ENCODE measurements at places on chromosomes 7 and 10.

DNA sequence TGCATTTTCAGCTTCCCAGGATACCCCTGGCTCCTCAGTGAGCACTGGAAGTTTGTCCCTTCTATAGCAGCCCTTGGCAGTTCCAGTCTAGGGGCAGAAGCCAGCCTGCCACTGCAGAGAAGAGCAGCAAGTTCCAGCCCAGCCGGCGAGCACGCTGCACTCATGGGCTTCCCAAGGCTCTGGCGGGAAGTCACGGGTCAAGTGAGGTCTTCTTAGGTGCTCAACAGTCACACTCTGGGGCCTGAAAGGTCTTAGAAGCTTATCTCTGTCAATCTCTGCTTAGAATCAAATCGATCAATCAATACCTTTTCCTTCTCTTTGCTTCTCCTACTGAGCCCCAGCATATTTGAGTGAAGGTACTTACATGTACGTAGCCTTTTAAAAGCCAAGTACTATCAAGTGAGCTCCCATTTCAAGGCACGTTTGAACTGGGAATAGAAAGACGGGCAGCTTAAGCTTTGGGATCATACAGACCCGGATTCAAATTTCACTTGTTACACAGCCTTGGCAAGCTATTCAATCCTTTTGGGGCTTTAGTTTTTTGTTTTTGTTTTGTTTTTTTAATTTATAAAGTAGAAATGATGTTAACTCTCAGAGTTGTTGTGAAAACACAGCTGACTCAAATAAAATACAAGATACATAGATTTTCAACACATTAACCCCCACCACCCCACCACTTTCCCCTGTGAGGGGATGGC lies 152.6 kb upstream of the KLF14 start:
- no peak for DNase-seq

DNA sequence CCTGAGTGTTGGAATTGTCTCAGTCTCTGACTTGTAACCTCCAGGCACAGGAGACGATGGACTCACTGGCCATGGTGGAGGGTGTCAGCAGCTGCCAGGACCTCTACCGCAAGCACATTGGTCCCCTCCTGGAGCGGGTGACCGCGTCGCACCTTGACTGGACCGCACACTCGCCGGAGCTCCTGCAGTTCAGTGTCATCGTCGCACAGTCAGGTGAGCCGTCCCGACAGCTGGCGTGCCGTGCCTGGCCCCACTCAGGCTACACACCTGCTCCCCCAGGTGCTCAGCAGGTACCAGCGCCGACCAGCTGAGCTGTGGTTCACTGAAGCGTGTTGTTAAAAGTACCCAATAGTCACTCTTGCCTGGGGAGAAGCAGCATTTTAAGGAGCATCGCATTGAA lies 36.7 kb upstream of the PRKAR1B start:
- DNase-seq, result no peak

DNA sequence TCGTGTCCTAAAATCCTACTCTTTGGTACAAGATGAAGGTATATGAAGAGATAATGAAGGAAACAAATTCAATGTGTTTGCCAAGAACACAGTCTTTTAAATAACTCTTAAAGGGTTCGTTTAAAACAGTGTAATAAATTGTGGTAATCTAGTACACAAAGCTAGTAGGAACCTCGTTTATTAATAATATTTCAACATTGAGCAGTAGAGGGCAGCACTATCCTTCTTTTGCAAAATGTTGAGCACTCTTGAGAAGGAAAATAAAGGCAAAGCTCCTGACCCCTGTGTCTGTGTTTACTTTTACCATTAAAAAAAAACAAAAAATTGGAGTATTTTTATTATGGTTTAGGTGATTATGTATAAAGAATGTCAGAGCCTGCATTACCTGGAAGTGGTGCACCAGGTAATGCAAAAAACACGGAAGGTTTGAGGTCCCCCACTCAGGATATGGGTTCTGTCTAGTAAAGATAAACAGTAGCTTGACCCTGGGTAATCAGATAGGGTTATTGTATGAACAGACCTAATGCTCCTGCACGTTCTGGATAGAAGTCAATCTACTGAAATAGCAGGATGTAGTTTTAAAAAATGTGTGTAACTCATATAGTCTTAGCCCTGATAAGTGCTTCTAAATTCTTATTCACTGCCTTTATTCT lies 5.7 kb upstream of the GOT1 start:
- DNase-seq, result peak; percentile 9

GRCh38 chr7:47327346-47327697 lies 254.6 kb downstream of the TNS3 start:
- no peak for DNase-seq

DNA sequence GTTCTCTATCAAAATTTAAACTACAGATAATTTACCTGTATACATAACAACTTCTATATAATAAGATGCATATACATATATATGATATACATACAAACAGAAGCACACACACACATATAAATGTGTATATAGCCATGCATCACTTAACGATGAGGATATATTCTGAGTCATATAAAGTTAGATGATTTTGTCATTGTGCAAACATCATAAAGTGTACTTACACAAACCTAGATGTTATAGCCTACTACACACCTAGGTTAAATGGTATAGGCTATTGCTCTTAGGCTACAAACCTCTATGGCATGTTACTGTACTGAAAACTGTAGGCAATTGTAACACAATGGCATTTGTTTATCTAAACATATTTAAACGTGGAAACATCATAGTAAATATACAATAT lies 937.6 kb upstream of the KCND2 start:
- DNase-seq, result no peak

GRCh38 chr7:121023194-121023593 lies 34.7 kb downstream of the CPED1 start:
- DNase-seq, result no peak

- DNase-seq, result no peak
Measured at GRCh38 chr7:42906181-42906580, 5.7 kb downstream of the C7orf25 start.

GRCh38 chr10:101903827-101904550 lies 60.4 kb upstream of the KCNIP2 start:
- DNase-seq, result no peak

GRCh38 chr7:81770728-81771223 lies 929 bp upstream of the HGF start:
- DNase-seq, result no peak

DNA sequence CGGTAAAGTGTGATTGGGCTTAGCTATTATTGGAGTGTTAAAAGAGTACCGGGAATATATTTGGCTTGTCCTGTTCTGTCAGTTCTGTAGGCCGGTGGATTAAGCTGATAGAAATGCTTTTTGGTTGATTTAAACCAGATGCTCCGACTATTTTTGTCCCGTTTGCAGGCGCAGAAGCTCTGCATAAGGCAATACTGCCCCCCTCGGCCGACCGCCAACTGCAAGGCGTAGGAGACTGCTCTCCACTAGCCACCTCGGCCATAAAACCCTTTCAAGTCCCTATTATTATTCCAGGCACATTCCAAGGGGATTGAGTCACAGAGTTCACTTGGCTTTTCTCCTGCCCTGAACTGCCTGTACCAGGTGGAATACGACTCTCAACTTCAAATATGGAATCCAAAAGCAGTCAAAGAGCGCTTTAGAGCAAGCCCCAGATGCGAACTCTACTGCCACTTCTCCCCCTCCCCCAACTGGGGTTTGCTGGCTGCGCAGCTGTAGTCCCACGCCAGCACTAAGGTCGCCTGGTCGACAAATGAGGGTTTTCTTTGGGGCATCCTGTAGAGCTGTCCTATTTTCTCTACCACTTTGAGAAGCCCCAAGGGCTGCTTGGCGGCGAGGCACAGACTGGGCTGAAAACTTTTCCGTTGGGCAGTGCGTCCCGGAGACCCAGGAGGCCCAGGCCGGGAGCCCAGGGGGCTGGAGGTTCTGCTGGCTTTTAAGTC lies 108.3 kb downstream of the REEP3 start:
- peak; percentile 71 for DNase-seq

DNA sequence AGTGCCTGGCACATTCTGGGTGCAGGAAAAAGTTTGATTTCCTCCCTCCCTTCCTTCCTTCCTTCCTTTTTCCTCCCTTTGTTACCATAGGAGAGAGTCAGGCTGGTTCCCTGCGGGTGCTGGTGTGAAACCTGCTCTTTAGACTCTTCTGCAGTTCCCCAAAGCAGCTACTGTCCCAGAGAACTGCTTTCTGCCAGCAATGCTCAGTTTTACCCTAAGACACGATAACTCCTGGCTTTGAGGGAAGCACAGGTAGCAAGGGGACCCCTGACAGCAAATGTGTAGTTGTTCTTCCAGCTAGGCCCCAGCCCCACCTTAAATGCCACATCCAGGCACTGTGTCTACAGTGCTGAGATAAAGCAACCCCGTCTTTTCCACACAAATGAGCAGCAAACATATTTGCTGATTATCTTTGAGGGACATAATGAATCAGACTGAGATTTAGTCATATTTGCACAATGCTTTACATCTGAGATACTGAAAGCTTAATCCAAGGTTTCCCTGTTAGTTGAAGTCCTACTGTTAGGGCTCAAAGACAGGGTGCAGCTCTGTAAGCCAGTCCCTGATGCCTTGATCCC lies 55.5 kb downstream of the MET start:
- no peak for DNase-seq

GRCh38 chr10:11208908-11209829 lies 191.5 kb downstream of the CELF2 start:
- DNase-seq, result no peak

GRCh38 chr10:116689744-116690143 lies 52.6 kb downstream of the HSPA12A start:
- DNase-seq, result no peak

DNA sequence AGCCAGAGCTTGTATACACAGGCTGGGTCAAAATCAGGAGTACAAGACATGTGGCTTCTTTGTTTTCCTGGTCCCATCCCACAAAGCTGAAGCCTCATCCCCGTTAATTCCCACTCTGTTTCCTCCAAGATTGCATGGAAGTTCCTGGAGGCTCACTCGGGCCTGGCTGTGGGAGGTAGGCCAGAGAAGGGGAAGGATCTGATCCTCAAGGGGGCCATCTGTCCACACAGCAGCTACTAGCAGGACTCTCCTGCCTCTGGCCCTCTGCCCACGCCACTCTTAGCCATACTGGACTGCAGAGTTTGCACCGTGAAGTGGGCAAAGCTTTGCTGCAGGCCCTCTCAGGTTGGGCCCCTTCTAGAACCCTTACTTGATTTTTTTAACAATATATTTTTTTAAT lies 160.6 kb downstream of the FGFR2 start:
- no peak for DNase-seq

DNA sequence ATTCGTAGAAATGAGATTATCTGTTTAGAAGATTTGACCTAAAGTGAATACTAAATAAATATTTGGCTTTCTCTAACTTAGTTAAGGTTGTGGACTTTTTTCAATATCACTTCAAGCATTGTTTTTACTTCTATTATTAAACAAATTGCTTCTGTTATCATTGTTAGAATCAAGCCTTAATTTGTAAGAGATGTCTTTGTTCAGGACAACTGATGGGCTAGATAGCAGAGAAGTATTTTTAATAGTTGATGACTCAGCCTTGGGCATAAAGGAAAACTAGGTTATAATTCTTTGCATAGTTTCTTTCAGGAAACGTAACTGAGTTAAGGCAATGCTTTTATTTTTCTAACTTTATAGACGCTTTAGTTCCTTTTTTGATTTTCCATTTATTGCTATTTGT lies 128.8 kb upstream of the SMIM30 start:
- DNase-seq, result no peak

- DNase-seq, result no peak
Measured at GRCh38 chr7:56097700-56098099, 4.9 kb upstream of the PHKG1 start.

DNA sequence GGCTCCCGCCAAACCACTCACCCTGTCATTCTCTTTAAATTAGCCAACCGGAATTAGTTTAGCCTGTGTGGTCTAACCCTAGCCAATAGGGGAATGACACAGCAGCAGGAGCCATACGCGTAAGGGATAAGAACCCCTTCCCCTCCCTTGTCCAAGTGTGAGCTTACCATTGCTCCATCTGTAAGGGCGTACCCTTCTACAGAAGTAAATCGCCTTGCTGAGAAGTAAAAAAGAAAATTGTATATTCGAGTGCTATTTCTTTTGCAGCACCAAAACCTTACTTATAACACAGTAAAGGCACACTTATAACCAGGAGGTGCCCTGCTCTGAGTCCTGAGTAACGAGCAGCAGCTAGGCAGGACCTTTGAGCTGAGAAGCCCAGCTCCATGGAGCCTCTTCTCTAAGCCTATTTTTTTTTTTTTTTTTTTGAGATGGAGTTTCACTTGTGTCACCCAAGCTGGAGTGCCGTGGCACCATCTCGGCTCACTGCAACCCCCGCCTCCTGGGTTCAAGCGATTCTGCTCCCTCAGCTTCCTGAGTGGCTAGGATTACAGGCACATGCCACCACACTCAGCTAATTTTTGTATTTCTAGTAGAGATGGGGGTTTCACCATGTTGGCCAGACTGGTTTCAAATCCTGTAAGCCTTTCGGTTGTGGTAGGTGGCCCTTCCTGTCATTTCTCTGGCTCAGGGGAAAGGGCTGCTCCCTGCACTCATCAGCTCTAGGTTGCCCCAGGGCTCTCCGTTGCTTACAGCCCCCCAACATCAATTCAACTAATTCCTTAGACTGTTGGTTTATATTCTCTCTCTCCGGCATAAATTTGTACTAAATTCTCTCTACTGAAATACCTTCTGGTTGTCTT lies 73.3 kb downstream of the NSUN6 start:
- no peak for DNase-seq

DNA sequence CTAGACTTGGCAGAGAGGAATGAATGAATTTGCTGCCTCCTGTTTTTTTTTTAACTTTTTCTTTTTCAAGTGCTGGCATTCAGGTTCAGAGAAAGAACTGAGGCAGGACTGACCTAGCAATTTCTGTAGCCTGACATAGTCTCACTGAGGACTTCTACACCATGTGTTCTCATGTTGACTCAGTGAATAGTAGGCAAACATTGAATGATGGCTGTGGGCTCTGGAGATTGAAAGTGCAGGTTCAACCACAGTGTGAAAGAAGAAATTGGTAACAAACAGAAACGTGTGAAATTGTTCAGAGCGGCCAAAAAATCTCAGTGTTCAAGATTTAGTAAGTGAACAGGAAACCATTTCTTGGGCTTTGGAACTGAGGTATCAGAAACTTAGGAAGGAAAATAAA lies 322.4 kb upstream of the GHITM start:
- DNase-seq, result no peak

GRCh38 chr7:155956977-155957376 lies 144.7 kb upstream of the SHH start:
- DNase-seq, result no peak

- DNase-seq, result no peak
Measured at GRCh38 chr7:158407581-158408317, 179.9 kb downstream of the PTPRN2 start.

DNA sequence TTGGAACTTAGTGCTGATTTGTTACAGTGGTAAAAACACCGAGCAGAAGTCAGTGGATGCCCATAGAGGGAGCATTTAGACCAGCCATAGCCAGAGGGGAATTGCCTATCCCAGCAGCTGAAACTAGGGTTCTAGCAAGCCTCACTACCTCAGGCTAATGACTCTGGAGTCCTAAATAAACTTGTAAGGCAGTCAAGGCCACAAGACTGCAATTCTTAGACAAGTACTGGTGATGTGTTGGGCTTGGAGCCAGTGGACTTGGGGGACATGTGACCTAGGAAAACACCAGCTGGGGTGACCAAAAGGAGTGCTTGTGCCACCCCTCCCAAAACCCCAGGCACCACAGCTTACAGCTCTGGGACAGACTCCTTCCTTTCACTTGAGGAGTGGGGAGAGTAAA lies 209.0 kb downstream of the MAGI2 start:
- DNase-seq, result no peak

- DNase-seq, result no peak
Measured at GRCh38 chr10:114311496-114312209, 72.6 kb downstream of the VWA2 start.

All from effector memory CD8-positive, alpha-beta T cell (primary cell).